ENCODE measurements at places on chromosomes 4 and X.
A peak's percentile ranks its signal among the peaks of the same experiment; 100 is the strongest.

GRCh38 chr4:123709336-123709735 lies 312.7 kb downstream of the SPRY1 start:
- DNase-seq = no peak

- peak; percentile 78 for DNase-seq
Observed at GRCh38 chr4:53195815-53196661, 169.8 kb downstream of the SCFD2 start.

DNA sequence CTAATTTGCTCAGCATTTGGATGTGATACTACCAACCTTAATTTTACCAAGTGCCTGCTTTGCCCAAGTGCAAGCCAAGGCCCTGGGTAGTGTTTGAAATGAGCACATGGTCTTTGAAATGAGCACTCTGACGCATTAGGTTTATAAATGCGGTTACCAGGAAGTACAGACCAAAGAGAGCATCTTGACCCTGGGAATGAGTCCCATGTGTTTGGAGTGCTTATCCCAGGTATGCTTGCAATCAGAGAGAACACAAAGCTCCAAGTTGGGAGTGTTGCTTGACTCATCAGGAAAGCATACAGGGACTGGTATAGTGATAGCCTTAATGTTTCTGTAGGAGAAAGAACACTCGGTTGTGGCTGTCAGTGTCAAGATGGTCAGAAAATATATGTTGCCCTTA lies 203.6 kb upstream of the MAMLD1 start:
- DNase-seq = no peak

GRCh38 chr4:51831133-51831532 lies 11.8 kb upstream of the DCUN1D4 start:
- DNase-seq = no peak
